ENCODE measurements at places on chromosomes 1 and 21. TPM values are rescaled to one million over a fixed set of nuclear protein-coding genes. Genes with fewer than 3 reads are reported as not detected.

DNA sequence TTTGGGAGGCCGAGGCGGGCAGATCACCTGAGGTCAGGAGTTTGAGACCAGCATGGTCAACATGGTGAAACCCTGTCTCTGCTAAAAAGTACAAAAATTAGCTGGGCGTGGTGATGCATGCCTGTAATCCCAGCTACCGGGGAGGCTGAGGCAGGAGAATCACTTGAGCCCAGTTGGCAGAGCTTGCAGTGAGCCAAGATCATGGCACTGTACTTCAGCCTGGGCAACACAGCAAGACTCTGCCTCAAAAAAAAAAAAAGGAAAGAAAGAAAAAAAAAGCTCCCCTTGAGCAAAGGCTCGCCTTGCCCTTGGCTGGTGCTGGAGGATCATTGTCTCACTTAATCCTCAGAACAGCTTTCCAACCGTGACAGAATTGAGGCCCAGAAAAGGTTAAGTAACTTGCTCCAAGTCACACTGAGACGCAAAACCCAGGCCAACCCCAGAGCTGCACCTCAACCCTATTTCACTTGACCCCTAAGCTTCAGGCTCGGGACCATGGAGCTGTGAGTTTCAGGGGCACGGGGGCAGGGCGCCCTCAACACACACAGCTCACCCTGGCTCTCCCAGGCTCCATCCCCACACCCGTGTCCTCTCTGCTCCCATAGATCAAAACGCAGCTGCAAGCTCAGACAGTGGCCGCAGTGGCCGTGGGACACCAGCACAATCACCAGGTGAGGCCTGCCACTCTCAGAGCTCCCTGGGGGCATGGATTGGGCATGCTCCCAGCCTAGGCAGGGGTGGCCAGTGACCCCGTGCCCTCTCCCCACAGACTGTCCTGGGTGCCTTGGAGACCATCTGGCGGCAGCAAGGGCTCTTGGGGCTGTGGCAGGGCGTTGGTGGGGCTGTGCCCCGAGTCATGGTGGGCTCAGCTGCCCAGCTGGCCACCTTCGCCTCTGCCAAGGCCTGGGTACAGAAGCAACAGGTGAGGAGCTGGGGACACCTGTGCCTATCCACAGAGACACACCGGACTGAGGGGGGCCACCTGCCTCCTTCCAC, 1.6 kb downstream of the SLC25A34 start:
- H3K36me3 ChIP-seq: peaks cover 9% of the 10 kb centered on the region
- H3K27me3 ChIP-seq: no peaks in the 10 kb centered on the region
- H3K4me3 ChIP-seq: no peak overlapping the region
- ATAC-seq: no peak
- no peak overlapping the region for H3K27ac ChIP-seq

CDK18 gene
- total RNA-seq: 3.0 TPM

- no peaks in the 10 kb centered on the region for H3K36me3 ChIP-seq
- no peak overlapping the region for H3K27ac ChIP-seq
- H3K27me3 ChIP-seq: peaks cover 29% of the 10 kb centered on the region
- ATAC-seq: no peak
- H3K4me1 ChIP-seq: peaks cover 12% of the 10 kb centered on the region
- no peak overlapping the region for H3K4me3 ChIP-seq
These were observed 174.4 kb upstream of the FGGY start for GRCh38 chr1:59122527-59122926.

SDE2 gene
- 16.1 TPM for total RNA-seq

- no peak overlapping the region for H3K27ac ChIP-seq
- no peak for ATAC-seq
- H3K36me3 ChIP-seq: peaks cover 63% of the 10 kb centered on the region
These were observed 12.9 kb upstream of the PODN start for GRCh38 chr1:53048960-53049573.

OR2T34 gene
- not detected for total RNA-seq

GRCh38 chr21:44399955-44400790, 46.8 kb downstream of the TRPM2 start:
- no peak overlapping the region for H3K4me3 ChIP-seq
- peaks cover 3% of the 10 kb centered on the region for H3K4me1 ChIP-seq
- H3K36me3 ChIP-seq: peaks cover 17% of the 10 kb centered on the region
- H3K27me3 ChIP-seq: no peaks in the 10 kb centered on the region

DNA sequence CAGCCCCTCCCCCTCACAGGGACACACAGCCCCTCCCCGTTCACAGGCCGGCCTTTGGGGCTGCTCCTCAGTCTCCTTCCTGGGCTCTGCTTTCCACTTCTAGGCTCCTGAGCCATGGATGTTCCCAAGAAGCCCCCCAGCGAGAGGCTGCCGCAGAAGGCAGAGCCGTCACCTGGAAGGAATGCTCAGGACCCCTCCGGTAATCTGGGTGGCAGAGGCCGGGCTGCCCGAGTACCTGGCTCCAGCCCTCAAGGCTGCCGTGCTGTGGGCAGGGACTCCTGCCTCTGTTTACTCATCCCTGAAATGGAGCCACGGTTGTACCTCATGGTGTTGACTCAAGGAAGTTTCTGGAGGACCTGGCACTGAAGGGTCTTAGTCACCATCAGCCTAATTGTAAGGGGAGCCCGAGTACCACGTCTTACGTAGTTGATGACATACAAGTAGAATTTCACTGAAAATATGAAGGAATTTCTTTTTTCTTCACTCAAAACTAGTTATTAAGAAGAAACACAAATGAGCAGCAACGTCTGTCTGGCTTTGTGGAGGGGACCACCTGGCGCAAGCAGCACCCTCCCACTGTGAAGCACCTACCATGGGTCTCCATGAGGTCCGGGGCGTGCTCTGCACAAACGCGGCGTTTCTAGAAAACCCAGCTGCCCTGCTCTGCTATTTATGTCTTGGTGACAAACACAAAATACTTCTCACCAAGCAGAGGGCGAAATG, 33.7 kb downstream of the PRDM15 start:
- H3K27ac ChIP-seq: no peak overlapping the region
- no peak for ATAC-seq
- peaks cover 82% of the 10 kb centered on the region for H3K36me3 ChIP-seq
- H3K4me3 ChIP-seq: no peak overlapping the region
- H3K4me1 ChIP-seq: no peaks in the 10 kb centered on the region

DNA sequence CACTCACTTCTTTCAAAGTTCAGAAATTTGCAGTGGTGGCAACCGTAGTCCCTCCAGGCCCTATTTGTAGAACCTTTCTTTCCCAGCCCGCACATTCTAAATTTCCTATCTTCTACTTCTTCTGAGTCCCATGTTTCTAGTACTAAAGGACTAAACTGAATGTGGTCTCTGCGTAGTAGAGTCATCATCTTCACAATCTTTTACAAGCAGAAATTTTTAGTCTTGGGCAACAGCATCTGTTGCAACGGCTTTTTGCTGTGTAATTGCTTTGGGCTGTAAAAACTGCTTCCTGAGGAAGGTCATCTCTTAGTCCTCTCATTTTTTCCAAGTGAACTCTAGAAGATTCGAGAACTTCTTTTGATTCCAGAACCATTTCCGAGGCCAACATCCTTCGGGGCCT, 23.9 kb downstream of the VAV3 start:
- H3K4me3 ChIP-seq: no peak overlapping the region
- no peak for ATAC-seq
- H3K4me1 ChIP-seq: peaks cover 21% of the 10 kb centered on the region

DNA sequence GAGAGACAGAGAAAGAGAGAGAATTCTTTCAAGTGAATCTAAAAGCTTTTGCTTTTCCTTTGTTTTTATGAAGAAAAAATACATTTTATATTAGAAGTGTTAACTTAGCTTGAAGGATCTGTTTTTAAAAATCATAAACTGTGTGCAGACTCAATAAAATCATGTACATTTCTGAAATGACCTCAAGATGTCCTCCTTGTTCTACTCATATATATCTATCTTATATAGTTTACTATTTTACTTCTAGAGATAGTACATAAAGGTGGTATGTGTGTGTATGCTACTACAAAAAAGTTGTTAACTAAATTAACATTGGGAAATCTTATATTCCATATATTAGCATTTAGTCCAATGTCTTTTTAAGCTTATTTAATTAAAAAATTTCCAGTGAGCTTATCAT, 117.6 kb downstream of the PTPRC start:
- peaks cover 6% of the 10 kb centered on the region for H3K4me1 ChIP-seq
- no peak for ATAC-seq
- no peaks in the 10 kb centered on the region for H3K27me3 ChIP-seq
- no peak overlapping the region for H3K27ac ChIP-seq
- no peak overlapping the region for H3K4me3 ChIP-seq
- peaks cover 58% of the 10 kb centered on the region for H3K36me3 ChIP-seq

DNA sequence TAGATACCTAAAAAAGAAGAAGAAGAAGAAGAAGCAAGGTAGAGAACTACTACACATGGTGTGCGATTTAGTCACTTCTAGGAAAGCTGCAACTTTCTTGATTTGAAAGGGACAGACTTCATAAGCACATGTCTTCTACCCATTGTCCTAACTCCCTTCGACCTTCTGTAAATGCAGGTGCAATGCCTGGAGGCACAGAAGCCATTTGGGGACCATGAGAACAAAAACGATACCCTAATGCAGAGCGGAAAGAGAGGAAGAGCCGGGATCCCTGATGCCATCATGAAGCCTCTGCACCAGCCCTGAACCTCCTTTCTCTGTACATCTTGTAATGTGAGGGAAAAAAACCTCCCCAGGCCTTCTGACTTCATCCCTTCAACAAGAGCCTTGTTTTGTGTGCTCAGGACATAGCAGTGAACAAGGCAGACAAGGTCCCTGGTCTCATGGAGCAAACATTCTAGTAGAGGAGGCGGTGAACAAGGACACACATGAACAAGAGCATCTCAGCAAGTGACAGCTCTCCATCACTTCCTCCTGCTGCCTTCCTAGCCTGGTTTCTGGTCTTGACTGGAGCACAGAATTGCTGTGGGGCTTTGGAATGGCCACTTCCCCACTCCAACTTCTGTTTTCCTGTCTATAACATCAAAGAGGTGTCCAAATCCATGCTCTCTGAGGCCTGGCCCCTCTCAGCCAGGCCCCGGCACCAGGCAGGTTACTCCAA, 5.5 kb upstream of the LAPTM5 start:
- H3K4me3 ChIP-seq: peak overlapping the region; percentile 4
- H3K27me3 ChIP-seq: no peaks in the 10 kb centered on the region
- H3K36me3 ChIP-seq: no peaks in the 10 kb centered on the region
- H3K4me1 ChIP-seq: peaks cover 35% of the 10 kb centered on the region
- no peak for ATAC-seq

AIRE gene
- total RNA-seq: not detected
